ENCODE measurements at places on chromosomes 2 and 18. TPM values are rescaled to one million over a fixed set of nuclear protein-coding genes. Genes with fewer than 3 reads are reported as not detected.

- DNase-seq = no peak
Measured at GRCh38 chr2:118477111-118477862, 370.2 kb downstream of the EN1 start.

DNA sequence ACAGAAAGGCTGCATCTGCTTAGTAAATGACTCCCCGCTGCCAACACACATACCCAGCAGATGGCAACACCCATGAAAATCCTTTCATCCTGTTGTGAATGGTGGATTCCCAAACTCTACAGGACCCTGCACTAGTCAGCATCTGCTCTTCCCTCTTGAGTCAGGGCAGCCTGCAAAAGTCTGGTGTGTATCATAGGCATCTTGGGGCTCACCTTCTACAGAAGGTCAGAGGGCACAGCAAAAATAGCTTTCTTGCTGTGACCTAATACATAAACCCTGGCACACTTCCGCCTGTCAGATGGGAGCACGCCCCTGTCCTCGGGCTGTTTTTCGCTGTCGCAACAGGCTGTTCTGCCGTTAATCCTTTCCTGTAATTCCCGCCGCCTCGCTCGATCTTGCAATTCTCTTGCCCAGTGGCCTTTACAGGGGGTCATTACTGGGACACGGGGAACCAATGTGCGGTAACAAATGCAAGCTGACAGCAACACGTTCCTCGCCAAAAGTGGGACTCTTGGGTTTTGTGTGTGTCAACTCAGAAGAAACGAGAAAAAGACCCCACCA is 19.9 kb upstream of the SCYGR1 start:
- no peak for DNase-seq

RFTN2 gene
- total RNA-seq = 1.6 TPM

- no peak for DNase-seq
Measured at GRCh38 chr2:217055624-217056023, 195.8 kb upstream of the TNP1 start.

DNA sequence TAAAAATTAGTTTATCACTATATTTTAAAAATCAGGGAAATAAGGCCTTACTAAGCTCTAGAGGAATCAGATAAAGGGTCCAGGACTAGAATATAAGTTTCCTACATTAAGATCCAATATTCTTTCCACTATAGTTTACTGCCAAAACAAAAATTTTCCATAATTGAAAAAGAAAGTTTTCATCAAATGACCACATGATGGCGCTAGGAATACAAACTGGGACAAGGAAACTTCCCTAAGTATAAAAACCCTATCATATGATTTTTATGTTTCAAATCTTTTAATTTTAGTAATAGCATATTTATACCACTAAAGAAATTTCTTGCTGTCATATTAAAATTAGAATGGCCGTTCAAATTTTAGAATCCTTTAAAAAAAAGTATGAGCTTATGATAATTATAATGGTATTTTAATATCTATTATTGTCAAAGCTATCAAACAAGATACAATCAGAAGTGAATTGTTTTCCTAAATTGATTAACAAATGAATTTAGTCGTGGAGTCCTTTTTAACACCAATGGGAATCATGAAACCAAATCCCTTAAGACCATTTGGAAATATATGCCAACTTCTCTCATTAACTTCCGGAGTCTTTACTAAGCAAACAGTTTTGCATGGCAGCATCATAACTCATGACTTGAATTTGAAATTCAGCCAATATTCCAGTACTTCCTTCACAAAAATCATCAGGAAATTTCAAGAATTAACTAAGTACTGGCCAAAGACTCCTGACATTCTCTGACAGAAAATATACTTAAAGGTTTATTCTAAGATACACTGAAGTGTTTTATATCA is 70.3 kb downstream of the SCN1A start:
- no peak for DNase-seq

MARCHF4 gene
- 0.22 TPM for total RNA-seq

GRCh38 chr2:25743132-25743830 is 69.9 kb upstream of the DTNB start:
- no peak for DNase-seq

DNA sequence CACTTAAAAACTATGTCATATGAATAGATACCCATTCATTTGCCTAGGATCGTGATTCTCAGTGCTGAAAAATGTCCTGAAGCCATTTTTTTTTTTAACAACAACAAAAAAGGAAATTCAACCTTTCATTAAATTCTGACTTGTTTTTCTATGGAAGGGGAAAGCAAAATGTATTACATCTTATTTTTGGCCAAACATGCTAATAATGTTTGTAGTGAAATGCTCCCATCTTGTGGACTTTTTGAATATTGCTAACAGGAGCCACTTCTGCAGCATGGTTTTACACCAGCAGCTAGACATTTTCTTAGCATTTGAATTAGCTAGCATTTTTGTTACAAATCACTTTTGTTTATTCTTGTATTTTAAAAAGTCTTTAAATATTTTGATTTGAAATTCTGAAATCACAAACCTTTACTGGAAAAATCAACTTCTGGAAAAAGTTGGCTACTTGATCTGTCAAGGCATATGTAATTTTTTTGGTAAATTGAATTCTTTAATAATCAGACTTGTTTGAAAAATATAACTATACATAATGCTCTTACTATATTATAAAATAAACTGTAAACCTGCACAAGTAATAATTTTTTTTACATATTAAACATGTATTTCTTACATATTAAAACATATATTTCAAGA is 75.8 kb downstream of the KIDINS220 start:
- no peak for DNase-seq

DNA sequence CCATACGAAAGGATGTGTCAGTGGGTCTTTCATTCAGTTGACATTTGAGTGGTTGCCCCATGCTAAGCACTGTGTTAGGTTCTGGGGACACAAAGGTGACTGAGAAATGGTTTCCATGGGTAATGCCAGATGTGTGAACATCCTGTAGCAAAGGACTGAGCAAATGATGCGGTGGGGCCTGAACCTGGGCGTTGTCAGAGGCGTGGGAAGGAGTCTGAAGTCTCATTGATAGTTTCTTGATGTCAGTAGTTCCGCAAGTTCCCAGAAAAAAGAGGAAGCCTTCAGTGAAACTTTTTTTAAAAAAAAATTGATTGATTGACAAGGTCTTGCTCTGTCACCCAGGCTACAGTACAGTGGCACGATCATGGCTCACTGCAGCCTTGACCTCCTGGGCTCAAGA is 56.9 kb downstream of the LIMS1 start:
- DNase-seq = no peak

DYNAP gene
- total RNA-seq = not detected

GRCh38 chr2:84443477-84443876 is 15.6 kb downstream of the SUCLG1 start:
- no peak for DNase-seq

SFTPB gene
- total RNA-seq = 21.6 TPM

GRCh38 chr2:12006850-12007249 is 260.4 kb downstream of the LPIN1 start:
- no peak for DNase-seq

GRCh38 chr2:80687524-80687923 is 383.0 kb upstream of the LRRTM1 start:
- DNase-seq = no peak

DNA sequence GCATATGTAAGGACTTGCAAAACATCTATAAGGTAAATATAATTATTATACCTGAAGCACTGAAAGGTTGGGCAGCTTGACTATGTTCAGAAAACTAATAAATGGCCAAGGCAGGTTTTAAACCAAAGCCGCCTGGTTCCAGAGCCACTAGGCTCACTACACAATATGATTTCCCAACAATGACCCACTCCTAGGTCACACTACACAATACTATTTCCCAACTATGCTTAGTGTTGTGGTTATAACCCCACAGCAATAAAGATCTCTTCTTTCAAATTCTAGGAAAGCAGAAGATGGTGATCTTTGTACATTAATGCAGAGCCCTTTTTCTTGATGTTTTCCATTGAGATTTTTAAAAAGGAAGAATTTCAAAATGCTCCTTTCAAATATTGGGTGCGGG is 180.4 kb downstream of the CYRIA start:
- no peak for DNase-seq

GRCh38 chr2:145729993-145730770 is 1210.3 kb upstream of the ZEB2 start:
- DNase-seq = no peak

- no peak for DNase-seq
Measured at GRCh38 chr2:1799174-1799573, 54.9 kb upstream of the PXDN start.

CEP192 gene
- 13.2 TPM for total RNA-seq

- DNase-seq = no peak
Measured at GRCh38 chr2:220442012-220442411, 814.6 kb downstream of the SLC4A3 start.

DNA sequence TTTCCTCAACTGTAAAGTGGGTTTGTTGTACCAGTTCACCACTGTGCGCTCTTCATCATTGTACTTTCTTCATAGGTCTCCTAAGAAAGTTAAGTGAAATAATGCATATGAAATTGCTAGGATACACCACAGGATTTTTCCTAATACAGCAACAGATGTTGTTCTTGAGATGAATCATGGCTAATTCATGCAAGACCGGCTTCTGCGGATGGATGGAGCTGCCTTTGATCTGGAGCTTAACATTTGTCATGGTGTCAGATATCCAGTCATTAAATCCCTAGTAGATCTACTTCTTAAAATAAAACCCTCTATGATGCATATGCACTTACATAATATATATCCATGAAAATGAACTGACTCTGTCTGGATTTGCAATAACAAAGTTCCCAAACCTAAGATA is 114.1 kb downstream of the COL6A3 start:
- DNase-seq = no peak

- no peak for DNase-seq
Measured at GRCh38 chr2:101972621-101973434, 18.9 kb upstream of the IL1R2 start.

DNA sequence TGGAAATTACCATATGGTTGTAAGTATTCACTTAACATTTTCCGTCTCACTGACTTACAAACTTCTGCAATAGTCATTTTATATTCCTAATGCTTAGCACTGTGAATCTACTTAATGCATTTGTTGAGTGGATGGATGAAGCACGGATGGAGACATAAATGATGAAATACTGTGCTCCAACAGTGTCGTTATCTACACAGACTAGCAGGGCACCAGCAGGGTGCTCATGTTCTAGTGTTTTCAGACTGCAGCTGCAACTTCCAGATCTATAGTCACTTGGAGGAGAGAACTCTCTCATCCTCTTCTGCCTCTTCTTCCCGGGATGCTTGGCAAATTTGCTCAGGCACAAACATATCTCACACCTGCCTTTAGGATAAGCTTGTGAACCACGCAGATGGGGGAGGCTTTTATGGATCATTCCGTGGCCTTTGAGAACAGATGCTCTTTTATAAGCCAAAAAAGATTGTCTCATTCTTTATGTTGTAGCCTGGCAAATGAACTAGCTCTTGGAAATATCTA is 797.7 kb downstream of the MBD2 start:
- DNase-seq = no peak

- DNase-seq = no peak
Measured at GRCh38 chr2:6212491-6212890, 520.3 kb downstream of the SOX11 start.

PFN4 gene
- total RNA-seq = 0.16 TPM

GRCh38 chr2:135815269-135815668 is 21.7 kb downstream of the LCT start:
- DNase-seq = no peak

ANO7 gene
- total RNA-seq = 0.97 TPM

- peak; percentile 7 for DNase-seq
Measured at GRCh38 chr2:241796209-241796608, 12.8 kb upstream of the NEU4 start.

DNA sequence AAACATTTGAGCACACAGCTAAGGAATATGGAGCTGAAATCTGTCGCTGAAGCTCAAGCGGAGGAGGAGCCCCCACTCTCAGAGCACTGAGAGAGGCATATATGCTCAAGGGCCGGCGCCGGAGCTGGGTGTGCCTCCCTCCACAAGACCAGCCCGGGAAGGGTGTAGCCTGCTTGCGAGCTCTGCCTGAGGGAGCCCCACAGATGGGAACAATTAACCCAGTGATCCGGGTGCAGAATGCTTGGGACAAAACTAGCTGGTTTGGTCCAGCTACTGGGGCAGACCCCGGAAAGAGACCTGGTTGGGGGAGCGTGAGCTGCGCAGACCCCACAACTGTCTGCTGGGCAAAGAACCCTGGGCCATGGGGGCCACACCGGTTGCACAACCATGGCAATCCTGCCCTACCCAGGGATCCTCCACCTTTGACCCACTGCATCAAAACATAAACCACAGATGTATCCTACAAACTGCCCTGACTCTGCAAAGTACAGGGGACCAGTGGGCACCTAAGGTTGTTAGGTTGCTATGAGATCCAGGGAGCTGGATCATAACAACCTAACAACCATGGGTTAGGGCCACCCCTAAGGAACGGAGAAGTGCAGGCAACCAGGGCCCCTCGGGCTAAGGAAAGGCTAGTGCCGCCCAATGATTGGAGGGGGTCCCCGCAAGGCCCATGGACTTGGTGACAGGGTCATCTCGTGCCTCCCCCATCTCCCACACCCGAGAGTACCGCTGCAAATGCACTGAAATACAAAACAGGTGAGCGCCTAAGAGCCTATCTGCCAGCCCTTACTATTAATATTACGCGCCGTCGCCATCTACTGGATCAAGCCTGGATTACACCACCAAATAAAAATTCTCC is 53.4 kb upstream of the SCN1A start:
- peak; percentile 50 for DNase-seq

DNA sequence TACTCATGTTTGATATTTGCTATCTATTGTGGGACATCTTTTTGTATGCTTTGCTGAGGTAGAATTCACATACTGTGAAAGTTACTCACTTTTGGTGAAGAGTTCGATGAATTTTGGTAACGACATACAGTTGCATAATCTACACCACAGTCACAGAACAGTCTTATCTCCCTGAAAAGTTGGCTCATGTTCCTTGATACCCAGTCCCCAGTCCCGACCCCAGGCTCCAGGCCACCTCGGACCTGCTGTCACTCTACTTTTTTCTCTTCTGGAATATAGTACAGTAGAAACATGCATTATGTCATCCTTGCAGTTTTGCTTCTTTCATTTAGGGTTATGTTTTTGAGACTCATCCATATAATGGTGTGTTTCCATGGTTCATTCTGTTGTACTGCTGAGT is 191.7 kb downstream of the FAM210A start:
- no peak for DNase-seq

- no peak for DNase-seq
Measured at GRCh38 chr2:218465987-218466633, 47.2 kb downstream of the VIL1 start.

DNA sequence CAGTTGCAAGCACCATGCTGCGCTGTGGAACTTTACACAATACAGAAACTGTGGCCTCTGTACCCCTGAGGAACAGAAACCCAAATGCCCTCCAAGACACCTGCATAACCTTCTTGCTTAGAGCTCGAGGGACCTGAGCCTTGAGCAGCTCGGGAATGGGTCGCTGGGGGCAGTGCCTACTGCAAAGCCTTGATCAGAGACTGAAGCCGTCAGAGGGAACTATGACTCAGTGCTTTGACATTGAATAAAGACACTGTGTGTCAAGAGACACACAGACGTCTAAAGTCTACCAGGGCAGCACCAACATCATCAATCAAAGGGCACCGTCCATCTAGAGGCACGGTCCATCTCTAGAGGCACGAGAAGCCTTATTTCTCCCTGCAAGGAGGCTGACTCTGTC is 30.6 kb downstream of the GPR45 start:
- no peak for DNase-seq

- DNase-seq = no peak
Measured at GRCh38 chr18:2822213-2822921, 24.4 kb upstream of the EMILIN2 start.

FAM228A gene
- total RNA-seq = 0.34 TPM

IHH gene
- total RNA-seq = 0.19 TPM

GRCh38 chr18:48997681-48997984 is 46.9 kb upstream of the SMAD7 start:
- DNase-seq = no peak
